ENCODE measurements at places on chromosomes 7 and 10.
A peak's percentile ranks its signal among the peaks of the same experiment; 100 is the strongest.

DNA sequence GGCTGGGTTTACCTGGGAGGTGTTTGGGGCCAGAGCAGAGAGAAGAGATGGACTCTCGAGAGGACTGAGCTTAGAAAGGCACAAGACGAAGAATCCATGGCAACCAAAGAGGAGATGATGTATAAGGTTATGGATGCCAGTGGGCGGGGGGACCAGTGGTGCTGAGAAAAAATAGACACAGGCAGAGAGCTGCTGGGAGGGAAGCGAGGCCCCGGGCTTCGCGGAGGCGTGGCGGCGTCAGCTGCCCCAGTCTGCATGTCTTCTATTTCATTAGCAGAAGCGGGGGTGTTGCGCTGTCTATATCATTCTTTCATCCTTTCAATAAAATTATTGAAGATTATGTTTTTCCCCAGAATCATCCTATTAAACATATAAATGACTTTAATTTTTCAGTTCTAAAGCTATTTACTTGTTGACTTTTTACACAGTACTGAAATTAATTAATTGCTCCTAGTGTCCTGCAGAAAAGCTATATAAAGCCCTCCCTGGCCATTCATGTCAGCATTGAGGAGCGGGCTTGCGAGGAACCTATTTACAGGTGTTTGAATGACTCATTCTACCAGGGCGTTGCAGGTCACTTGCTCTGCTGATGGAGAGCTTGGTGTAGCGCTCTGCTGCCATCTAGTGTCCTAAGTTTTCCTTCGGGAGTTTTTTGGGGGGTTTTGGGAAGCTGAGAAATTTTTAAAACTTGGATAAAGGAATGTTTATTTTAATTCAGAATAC lies 42.9 kb upstream of the BHLHA15 start:
- DNase-seq = peak; percentile 72

DNA sequence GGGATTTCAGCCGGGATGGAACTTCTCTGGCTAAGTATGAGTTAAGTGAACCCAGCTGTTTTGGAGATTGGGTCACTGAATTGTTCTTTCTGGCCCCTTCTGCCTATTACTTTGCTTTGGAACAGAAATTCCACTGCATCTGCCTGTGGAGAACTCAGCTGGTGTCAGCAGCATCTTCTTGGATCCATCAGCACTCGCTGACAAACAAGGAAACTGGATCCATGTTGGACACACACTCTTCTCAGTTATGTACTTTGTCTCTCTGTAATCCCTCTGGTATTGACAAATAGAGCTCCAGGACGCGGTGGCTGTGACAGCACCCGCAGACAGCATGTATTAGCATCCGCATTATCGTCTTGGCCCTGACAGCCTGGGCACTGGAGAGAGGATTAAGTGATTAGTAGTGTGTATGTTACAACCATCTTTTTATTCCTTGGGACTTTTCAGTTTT lies 73.0 kb upstream of the BMPER start:
- no peak for DNase-seq

DNA sequence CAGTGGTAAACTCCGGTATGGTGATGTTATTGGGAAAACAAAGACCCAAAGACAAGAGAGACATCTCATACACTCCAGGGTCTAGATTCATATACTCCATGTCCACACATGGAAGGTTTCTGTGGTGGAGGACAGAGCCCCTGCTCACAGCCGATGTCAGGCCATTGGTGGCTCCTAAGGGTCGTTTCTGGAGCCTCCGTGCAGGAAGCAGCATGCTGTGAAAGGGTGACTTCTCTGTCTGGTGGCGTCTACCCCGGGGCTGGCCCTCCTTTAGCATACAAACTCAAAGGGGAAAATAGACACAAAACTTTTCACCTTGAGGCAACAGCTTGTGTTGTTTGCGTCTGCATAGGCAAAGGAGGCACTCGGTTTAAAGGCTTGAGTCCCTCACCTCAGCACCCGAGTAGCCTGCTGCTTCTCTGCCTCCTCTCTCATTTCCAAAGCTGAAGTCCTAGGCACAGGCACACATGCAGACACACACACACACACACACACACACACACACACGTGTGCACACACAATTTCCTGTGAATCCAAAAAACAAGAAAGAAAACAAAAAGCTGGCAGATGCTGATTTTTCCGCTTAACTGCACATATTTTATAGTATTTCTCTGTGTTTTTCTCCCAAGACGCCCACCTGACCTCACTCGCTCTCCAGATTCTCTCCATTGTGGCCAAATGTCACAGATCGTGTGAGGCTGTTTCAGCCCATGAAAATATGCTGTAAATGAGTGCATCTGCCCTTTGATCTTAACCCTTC lies 601.4 kb upstream of the MGMT start:
- no peak for DNase-seq

DNA sequence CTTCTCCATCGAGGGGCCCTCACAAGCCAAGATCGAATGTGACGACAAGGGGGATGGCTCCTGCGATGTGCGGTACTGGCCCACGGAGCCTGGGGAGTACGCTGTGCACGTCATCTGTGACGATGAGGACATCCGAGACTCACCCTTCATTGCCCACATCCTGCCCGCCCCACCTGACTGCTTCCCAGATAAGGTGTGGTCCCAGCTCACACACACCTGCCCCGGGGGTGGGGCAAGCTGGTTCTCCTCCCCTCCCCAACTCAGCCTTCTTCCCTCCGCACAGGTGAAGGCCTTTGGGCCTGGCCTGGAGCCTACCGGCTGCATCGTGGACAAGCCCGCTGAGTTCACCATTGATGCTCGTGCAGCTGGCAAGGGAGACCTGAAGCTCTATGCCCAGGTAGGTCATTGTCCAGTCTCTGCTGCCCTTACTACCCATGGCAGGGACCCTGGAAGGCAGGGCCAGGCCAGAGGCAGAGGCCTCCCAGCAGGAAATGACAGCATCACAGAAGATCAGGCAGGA lies 11.0 kb downstream of the FLNC start:
- no peak for DNase-seq

- DNase-seq = peak; percentile 58
Measured at GRCh38 chr7:157490465-157490912, 153.7 kb downstream of the DNAJB6 start.

- peak; percentile 34 for DNase-seq
Measured at GRCh38 chr7:2952316-2952715, 91.4 kb downstream of the CARD11 start.

DNA sequence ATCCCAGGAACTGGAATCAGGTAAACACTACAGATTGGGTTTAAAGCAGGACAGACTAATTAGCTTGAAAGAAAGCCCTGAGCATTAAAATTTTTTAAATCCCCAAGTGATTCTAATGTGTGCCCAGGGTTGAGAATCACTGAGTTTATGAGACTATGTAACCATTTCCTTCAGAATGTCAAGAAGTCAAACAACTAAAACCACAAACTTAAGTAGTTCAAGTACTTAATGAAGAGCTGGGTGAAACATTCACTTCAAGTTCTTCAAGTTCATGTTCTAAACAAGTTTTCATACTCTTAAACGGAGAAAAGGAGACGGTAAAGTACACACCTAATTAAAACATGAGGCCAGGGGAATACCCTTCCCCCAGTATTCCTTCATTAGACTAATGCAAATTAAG lies 28.2 kb upstream of the TLL2 start:
- DNase-seq = no peak

DNA sequence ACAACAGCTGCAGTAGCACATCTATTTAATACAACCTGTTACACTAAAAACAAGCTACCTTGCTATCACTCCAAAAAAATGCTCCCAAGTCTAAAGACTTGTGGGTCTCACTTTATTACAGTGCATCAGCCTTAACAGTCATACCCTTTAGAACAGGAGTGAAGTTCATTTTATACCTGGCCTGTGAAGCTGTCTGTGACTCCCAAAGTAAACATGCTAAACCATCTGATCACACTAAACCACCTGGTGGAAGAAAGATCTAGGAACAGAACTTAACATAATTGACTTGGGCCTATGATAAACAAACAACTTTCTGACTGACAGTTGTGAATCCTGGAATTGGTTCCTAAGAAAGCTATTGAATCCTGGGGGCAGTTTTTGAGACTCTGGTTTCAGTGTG lies 80.9 kb upstream of the ATP6V0A4 start:
- no peak for DNase-seq

GRCh38 chr7:137213744-137214143 lies 129.8 kb downstream of the PTN start:
- no peak for DNase-seq

DNA sequence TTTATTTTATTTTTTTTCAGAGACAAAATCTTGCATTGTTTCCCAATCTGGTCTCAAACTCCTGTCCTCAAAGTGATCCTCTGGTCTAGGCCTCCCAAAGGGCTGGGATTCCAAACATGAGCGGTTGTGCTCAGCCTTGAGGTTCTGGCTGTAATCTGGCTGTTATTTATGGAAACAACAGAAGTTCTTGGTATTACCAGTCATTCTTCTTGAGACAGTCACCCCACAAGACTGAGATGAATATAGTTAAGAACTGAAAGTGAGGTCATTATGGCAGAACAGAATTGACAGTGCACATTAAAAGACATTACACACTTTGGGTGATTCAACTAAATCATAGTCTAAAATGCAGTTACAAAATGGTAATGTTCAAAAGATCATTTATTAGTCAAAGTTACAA lies 719.5 kb downstream of the ZWINT start:
- no peak for DNase-seq
